ENCODE measurements at places on chromosomes 3 and 15. TPM values are rescaled to one million over a fixed set of nuclear protein-coding genes. Genes with fewer than 3 reads are reported as not detected.

AHSG gene
- not detected for total RNA-seq

DNA sequence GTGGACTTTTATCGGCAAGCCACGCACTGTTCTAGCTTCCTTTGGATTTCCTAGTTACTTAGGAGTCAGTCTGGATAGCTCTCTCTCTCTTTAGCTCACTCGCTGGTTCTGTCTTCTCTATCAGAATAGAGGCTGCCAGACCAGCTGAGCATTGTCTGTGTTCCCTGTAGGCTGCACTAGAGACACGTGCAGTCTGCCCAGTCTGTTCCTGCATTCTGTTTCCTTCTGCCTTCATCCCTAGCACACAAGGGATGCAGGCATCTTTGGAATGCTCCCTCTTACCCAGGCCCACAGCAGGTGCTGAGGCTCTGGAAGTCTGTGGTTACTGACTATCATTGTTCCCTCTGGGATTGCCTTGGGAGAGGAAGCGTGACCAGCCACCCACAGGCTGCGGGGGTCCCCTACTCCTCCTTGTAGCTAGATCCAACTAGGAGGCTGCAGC is 322.8 kb downstream of the ZNF621 start:
- no peak overlapping the region for H3K4me3 ChIP-seq
- H3K4me1 ChIP-seq = peaks cover 15% of the 10 kb centered on the region
- H3K27me3 ChIP-seq = no peaks in the 10 kb centered on the region
- DNase-seq = peak; percentile 3

GRCh38 chr3:122101646-122102045 is 46.5 kb downstream of the CD86 start:
- H3K4me1 ChIP-seq = no peaks in the 10 kb centered on the region
- no peaks in the 10 kb centered on the region for H3K27me3 ChIP-seq
- no peak overlapping the region for H3K27ac ChIP-seq
- peak; percentile 7 for DNase-seq
- no peak overlapping the region for H3K4me3 ChIP-seq
- H3K36me3 ChIP-seq = no peaks in the 10 kb centered on the region

GRCh38 chr3:195907684-195907933 is 742 bp downstream of the TNK2 start:
- H3K36me3 ChIP-seq = no peaks in the 10 kb centered on the region
- DNase-seq = no peak
- no peaks in the 10 kb centered on the region for H3K27me3 ChIP-seq
- H3K27ac ChIP-seq = no peak overlapping the region

GRCh38 chr15:71892335-71892734 is 82.0 kb downstream of the NR2E3 start:
- H3K4me3 ChIP-seq = no peak overlapping the region
- H3K36me3 ChIP-seq = no peaks in the 10 kb centered on the region
- DNase-seq = no peak
- H3K27ac ChIP-seq = no peak overlapping the region

All from PC-9 (cell line).